Spinal cord (tissue), 10 donors: ENCODE measurements at places on chromosomes 12 and 14. TPM values are rescaled to one million over a fixed set of nuclear protein-coding genes. Genes with fewer than 3 reads are reported as not detected.

Gene OR6C2
- not detected for total RNA-seq

Gene IAPP
- total RNA-seq, result not detected

DNA sequence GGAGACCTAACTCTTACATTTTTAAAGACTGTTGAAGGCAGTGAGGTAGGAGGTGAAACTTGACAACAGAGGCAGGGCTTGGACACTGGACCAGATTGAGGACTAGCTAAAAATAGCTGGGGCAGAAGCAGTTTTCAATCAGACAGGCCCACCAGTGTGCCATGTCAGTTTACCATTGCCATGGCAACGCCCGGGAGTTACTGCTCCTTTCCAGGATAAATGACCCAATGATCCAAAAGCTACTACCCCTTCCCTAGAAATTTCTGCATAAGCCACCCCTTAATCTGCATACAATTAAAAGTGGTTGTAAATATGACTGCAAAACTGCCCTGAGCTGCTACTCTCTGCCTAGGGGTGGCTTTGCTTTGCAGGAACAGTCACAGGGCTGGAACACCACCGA is 53.2 kb upstream of the PKP2 start:
- no peaks in the 10 kb centered on the region for H3K27me3 ChIP-seq
- no peak overlapping the region for H3K27ac ChIP-seq
- no peaks in the 10 kb centered on the region for H3K36me3 ChIP-seq
- no peak for DNase-seq
- no peaks in the 10 kb centered on the region for H3K4me1 ChIP-seq

- peaks cover 13% of the 10 kb centered on the region for H3K4me1 ChIP-seq
- no peak overlapping the region for H3K27ac ChIP-seq
- H3K36me3 ChIP-seq, result no peaks in the 10 kb centered on the region
- no peak overlapping the region for H3K4me3 ChIP-seq
- DNase-seq, result peak; percentile 18
Measured at GRCh38 chr12:4417455-4417854, 28.2 kb downstream of the FGF6 start.

DNA sequence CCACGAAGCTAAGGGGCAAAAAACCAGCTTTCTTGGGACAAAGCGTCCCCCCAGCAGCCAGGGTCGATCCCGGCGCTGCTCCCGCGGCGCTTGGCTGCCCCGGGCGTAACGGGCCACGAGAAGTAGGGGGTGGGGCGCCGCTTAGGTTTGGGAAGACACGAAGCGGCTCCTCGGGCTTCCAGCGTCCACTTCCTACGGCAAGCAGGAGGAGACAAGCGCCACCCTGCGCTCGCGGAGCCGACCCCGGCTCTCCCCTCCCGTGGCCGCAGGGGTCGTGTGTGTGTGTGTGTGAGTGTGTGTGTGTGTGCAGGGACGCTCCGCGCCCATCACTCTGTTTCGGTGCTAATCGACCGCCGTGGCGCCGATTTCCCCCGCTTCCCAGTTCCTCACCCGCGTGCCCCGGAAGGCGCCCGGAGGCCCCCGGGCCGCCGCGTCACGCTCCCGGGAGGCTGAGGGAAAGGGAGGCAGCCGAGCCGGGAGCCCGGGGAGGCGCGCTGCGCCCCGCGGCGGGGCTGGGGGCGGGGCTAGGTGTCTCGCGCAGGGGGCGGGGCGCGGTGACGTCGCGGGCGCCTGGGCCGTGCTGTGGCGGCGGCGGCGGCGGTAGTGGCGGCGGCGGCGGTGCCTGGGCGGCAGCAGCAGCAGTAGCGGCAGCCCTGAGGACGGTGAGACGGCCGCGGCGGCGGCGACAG is at the start of gene ERC1:
Gene ERC1 (plus strand): TSS at position 563 of the 689 bp plus-strand sequence. CDS start 36,681 bp downstream, outside the sequence.
- H3K36me3 ChIP-seq, result no peaks in the 10 kb centered on the region
- peak; percentile 83 for DNase-seq
- H3K4me1 ChIP-seq, result no peaks in the 10 kb centered on the region
- H3K27me3 ChIP-seq, result no peaks in the 10 kb centered on the region
- H3K27ac ChIP-seq, result peak within 1 kb of the TSS; percentile 95

DNA sequence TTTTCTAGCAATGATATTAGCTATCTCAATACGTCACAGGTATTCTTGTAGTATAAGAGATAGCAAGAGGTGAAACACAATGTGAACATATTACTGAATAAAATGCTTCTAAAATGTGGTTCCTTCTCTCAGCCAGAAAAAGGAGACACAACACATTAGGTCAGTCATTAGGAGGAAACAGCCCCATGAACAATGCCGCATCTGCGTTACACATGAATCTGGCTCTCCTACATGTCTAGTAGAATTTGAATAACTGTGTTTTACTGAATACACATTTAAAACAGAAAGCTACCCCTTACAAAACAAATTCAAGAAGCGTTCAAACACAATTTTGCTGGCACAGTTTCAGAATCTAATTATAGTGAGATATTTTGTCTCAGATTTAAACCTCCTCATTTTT is 51.6 kb downstream of the EFCAB11 start:
- H3K27ac ChIP-seq, result no peak overlapping the region
- H3K27me3 ChIP-seq, result no peaks in the 10 kb centered on the region
- no peaks in the 10 kb centered on the region for H3K36me3 ChIP-seq

GRCh38 chr12:11769723-11770514 is 120.4 kb downstream of the ETV6 start:
- H3K4me1 ChIP-seq, result peaks cover 20% of the 10 kb centered on the region
- H3K4me3 ChIP-seq, result no peak overlapping the region
- no peaks in the 10 kb centered on the region for H3K27me3 ChIP-seq
- H3K27ac ChIP-seq, result no peak overlapping the region
- DNase-seq, result no peak

GRCh38 chr14:73713803-73714655 is at the start of gene PNMA1:
Gene PNMA1, minus strand, starts transcription at chr14:73714384. Its CDS starts 745 bp downstream, at chr14:73713639.
- peaks cover 14% of the 10 kb centered on the region for H3K36me3 ChIP-seq
- peak within 1 kb of the TSS; percentile 79 for H3K4me3 ChIP-seq
- peaks cover 32% of the 10 kb centered on the region for H3K4me1 ChIP-seq
- H3K27me3 ChIP-seq, result no peaks in the 10 kb centered on the region

GRCh38 chr12:52086366-52086765 is 6.9 kb downstream of the SMIM41 start:
- peaks cover 3% of the 10 kb centered on the region for H3K27me3 ChIP-seq
- H3K27ac ChIP-seq, result no peak overlapping the region
- no peak for DNase-seq
- H3K36me3 ChIP-seq, result peaks cover 1% of the 10 kb centered on the region
